ENCODE measurements at places on chromosomes 4 and X. TPM values are rescaled to one million over a fixed set of nuclear protein-coding genes. Genes with fewer than 3 reads are reported as not detected.

- peak; percentile 22 for DNase-seq
Observed at GRCh38 chrX:7372825-7373525, 225.0 kb upstream of the PUDP start.

DNA sequence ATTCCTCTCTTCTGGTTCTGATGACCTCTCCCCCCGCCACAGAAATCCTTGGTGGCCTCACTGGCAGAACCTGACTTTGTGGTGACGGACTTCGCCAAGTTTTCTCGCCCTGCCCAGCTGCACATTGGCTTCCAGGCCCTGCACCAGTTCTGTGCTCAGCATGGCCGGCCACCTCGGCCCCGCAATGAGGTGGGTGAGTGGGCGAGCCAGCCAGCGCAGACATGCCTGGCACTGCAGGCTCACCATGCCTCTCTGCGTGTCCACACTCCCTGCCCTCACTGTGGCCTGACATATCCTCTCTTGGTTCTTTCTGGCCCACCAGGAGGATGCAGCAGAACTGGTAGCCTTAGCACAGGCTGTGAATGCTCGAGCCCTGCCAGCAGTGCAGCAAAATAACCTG lies 8.7 kb downstream of the UBA1 start:
- no peak for DNase-seq

DNA sequence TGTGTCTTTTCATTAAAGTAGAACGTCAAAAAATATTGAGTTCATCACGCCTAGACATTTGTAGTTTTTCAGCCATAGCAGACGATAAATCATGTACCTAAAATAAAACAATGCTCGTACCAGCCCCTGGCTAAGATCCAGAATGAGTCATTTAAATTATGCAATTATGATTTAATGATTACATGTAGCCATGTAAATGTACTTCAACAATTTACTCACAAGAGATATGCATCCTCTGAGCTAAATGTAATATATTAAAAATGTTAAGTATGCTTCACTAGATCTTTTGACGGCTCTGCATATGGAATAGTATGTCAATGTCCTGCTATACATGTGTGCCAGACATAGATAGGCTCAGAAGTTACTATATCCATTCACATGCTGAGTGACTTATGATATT lies 1077.8 kb downstream of the ARAP2 start:
- no peak for DNase-seq

- DNase-seq, result no peak
Observed at GRCh38 chr4:10175626-10176025, 59.0 kb upstream of the WDR1 start.

DNA sequence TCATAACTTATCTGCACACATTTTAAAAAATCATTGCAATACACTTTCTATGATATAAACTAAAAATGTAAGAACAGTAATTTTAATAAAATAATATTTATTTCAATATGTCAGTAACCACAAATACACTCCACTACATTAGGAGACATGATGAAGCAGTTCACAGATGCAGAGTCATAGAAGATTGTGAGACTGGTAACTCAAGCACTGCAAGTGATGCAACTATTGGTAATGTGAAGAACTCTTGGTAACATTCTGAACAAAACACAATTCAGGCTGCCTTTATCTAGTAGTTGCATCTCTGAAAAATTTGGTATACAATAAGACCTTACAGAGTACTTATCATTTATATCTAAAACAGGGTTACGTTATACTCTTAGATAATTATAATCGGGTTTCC lies 52.6 kb upstream of the LRAT start:
- no peak for DNase-seq

DNA sequence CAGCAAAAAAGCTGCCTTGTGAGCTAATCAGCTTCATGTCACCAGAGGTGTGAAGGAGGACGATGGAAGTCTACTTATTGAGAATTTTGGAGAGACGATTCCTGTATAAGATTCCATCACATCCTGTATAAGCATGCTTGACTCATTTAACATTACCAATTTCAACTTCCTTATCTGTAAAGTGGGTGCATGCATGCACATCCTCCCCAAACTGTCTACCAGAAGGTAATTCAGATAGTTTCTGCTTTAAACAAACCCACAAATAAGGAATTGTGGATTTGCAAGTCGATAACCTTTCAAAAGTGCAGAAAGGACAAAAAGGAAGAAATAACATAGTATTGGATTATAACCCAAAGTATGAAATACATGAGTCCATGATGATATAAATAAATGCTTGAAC lies 31.1 kb downstream of the AKAP4 start:
- DNase-seq, result no peak

- DNase-seq, result no peak
Observed at GRCh38 chrX:15438332-15438731, 54.1 kb upstream of the VEGFD start.

DNA sequence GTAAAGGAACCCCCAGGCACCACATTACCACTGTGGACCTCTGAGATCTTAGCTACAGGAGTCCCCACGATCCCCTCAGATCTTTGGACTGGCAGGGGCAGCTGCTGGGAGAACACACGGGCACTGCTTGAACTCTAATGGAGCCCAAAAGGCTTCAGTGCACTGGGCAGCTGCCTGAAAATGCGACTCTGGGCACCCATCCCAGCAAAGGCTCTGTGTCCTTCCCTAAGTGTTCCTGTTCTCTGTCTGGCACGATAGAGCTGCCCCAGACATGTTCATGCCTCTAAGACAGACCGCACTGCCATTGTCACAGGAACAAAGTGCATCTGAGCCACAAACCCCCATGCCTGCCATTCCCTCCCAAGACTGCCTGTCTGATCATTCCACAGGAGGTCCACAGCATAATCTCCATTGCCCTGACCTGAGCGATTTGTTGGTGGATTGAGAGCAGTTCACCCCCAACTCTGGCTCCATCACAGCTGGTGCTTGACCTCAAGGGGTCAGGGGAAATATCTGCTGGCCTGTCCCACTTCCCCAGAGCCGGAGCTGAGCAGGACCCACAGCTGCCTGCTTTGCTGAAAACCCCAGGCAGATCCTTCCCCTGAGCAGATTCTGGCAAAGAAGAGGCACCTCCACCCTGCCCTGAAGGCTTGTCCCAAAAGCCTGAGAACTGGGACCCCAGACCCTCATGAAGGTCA lies 436.0 kb upstream of the INTU start:
- DNase-seq, result no peak

DNA sequence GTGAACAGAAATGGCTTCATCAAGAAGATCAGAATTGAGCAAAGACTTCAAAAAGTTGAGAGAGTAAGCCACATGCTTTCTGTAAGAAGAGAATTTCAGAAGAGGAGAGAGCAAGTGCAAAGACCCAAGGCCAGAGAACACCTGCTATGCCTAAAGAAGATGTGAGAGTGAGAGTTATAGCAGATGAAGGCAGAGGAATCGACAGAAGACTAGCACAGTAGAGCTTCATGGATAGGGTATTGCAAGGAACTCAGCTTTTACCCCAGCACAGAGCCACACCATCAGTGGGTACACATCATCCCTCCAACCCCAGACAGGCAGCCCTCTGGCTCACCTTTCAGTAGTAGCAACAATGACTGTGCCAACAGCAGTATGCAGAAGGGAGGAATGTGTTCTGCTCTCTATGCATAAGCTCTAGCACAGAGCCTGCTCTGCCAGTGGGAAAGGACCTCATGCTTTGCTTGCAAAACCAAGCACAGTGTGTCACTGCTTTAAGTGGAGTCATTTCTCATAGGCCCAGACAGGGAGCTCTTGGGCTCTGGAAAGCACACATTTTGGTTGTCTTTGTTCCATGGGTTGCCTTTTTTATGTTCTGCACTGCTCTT lies 318.6 kb downstream of the NAF1 start:
- DNase-seq, result no peak

DNA sequence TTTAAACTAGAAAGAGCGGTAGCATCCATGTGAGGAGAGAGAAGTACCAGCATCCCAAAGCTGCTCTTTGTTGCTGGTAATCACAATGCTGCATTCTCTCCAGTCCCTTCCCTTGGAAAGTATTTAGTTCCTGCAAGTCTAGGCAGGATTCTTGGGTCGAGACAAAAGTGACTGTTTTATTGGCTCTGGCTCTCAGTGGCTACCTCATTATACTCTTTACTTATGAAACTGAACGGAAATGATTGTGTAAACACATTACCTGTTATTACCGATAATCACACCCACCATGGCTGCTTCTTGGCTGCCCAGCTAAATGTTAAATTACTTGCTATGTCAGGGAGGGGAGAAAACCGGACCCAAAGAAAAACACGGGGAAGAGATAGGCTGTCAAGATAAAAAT lies 26.2 kb downstream of the ATXN3L start:
- peak; percentile 31 for DNase-seq

- no peak for DNase-seq
Observed at GRCh38 chr4:138800421-138800820, 215.2 kb upstream of the NOCT start.

DNA sequence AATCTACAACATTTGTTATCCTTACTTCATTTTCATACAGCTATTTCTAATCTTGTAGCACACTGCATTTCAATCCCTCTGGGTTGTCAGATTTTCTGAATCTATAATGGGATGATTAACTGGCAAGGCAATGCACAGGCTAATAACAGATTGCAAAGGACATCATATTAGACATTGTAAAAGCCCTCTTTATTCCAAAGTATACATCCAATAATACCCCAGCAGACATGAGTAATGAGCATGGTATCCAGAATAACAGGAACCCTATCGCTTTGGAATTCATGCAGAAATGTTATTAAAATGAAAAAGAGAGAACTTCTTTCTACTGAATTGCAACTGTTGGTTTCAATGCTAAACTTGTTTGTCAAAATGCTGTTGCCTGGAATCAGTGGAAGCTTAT lies 122.9 kb downstream of the C4orf33 start:
- peak; percentile 29 for DNase-seq

DNA sequence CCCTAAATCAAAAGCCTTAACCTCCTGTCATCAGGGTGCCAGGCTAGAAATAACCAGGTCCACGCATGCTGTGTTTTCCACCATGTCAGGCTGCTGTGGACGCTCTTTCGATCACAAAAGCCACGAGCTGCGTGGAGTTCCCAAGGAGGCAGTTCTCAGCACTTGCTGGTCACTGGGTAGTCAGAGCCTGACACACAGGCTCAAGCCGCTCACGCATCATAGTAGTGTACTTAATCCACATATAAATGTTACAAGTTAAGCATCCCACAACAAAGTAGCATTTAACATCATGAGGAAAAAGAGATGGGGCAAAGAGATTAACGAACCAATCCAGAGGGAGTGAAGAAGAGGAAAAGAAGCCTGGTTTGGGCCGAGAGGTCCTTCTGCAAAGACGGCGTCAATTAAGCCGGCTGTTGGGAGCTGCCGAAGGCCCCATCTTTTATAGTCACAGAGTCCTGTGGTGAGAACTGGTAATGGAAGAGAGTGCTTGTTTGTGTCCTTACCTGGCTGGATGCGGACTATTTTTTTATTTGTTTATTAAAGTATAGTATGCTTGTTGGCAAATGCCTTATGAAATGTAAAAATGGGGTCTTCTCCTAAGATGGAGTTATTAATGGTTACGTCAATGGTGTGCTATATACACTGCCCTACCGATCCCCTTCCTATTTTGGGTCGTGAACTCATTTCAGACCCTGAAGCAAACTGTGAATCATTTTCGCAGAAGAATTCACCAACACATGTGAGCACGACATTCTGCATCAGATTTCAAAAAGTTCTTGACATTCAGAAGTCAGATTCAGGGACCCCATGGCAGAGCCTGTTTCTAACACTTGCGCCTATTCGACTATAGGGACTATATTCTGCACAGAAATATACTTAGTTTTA lies 675 bp downstream of the PRIMPOL start:
- peak; percentile 42 for DNase-seq

DNA sequence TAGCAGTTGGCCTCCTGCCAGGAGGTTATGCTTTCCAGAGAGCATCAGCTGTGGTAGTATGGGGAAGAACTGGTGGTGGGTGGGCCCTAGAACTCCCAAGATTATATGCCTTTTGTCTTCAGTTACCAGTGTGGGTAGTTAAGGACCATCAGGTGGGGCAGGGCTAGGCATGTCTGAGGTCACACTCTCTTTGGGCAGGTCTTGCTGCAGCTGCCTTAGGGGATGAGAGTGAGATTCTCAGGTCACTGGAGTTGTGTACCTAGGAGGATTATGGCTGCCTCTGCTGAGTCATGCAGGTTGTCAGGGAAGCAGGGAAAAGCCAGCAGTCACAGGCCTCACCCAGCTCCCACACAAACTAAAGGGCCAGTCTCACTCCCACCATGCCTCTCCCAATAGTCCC lies 172.9 kb upstream of the GYPA start:
- no peak for DNase-seq

DNA sequence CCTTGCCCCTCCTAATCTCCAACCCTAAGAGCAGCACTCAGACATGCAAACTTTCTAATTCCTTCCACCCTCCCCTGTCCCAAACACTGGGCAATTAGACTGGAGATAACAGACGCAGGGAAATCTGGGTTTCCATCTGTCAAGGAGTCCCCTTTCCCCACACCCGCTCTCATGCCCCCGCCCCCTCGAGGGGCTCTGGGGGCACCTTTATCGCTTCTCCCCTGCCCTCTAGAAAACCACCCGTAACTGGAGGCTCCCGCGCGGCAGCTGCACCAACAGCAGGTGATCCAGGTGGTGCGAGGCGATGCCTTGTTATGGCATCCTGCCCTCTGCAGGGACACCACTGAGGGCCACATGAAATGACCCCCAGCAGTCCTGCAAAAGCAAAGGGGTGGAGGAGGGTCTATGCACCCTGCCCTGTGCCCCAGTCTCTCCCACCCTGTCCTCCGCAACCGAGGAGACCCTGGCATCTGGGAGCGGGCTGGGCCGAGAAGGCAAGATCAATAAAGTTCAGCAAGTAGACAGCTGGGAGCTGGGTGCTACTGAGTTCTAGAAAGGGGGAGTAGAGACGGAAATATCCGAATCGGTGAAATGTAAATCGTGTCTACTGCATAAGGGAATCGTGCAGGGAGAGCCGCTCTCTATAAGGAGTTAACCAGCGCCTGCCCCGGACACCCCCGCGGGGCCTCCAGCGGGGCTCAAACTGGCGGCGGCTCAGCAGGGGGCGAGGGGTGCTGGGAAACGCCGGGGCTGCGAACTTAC lies 1.6 kb downstream of the KCTD8 start:
- DNase-seq, result no peak

The CLRN2 gene
- total RNA-seq, result not detected

The GPRASP2 gene
- 9.1 TPM for total RNA-seq

All from astrocyte (in vitro differentiated cells and primary cell).